ENCODE measurements at places on chromosomes 5 and 9.

DNA sequence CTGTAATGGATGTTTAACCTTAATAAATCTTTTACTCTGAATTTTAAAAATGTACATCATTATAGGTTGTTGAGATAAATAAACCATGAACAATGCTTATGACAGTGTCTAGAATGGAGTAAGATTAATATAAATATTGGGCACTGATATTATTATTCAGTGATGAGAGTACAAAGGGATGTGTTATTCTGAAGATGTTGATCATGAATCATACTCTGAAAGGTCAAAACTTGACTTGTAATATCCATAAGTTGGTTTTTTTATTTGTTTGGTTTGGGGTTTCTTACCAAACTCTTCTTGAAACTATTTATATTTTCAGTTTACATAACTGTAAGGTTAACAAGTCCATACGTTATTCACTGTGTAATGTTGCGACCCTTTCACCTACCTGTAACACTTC lies 163.2 kb downstream of the MPDZ start:
- peak; percentile 28 for DNase-seq

DNA sequence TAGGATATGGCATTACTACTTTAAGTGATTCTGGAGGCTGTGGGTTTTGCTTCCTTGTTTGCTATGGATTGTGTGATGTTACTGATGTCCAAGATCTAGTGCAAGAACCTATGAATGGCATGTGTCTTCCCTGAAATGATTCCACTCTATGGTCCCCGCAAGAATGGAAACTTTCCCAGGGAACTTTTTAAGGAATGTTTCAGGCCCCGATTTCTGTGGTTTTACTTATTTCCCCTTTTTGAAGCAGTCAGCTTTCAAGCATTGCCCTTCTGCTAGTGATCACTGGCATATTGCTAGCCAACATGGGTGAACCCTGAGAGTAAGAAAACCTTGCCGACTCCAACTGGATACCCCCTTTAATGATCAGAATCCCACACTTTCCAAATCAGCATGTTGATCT lies 26.6 kb upstream of the CD180 start:
- no peak for DNase-seq

DNA sequence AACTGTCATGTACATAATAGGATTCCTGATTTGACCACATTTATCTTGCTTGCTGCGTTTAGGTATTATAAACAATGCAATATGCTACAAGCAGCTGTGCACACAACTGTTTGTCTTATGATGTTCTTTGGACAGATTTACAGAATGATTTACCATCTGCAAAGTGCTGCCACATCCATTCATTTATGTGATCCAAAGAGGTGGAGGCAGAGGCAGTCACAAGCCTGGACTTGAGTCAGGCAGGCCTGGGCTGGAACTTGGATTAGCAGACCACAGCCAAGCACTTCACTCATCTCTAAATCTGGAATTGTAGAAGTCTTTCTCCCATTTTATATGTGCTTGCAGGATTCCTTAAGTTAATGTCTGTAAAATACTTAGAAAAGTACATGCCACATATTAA lies 149.0 kb downstream of the INSYN2B start:
- DNase-seq = no peak

DNA sequence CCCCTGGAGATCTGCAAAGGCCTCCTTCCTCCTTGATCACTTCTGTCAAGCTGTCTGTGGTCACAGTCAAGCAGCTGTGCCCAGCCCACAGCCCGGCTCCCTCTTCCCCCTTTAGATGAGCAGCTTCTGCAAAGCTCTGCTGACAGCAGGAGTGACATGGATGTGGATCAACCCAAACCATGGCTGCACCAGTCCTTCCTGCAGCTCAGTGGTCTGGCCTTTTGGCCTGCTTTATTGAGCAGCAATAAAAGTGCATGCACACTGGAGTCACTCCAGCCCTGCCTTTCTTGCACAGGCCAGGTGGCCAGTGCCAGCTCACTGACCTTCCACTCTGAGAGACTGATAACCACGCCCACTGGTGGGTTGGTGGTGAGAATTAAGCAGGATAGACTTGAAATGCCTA lies 91.3 kb upstream of the OTULINL start:
- no peak for DNase-seq

DNA sequence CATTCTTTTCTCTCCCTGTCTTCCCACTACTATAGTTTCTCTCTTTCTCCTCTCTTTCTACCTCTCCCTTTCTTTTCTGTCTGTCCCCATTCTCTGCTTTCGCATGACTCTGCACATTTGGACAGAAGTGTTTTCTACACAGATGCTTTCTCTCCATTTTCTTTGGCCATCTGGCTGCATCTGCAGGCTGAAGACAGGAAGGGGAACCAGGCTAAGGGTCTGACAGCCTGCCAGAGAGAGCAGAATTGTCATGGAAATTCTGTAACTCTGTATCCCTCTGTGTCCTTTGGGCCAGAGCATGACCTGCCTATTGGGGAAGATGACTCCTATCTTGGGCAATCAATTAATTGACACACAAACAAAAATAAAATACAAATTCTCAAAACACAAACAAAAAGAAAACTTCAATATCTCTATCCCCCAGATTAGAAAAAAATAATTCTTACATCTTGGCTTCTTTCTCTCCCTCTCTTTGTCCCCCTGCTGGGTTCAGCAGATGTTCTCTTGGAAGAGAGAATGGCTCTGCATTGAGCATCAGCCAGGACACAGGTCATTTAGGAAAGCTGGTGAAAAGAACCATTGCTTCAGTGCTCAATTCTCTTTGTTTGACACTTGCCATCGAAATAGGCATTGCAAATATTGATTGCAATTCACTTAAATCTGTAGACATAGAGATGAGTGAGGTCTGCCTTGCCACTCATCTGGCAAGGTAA lies 415.9 kb upstream of the KLF4 start:
- DNase-seq = no peak

- DNase-seq = no peak
Observed at GRCh38 chr5:151587796-151588555, 3.2 kb downstream of the FAT2 start.

DNA sequence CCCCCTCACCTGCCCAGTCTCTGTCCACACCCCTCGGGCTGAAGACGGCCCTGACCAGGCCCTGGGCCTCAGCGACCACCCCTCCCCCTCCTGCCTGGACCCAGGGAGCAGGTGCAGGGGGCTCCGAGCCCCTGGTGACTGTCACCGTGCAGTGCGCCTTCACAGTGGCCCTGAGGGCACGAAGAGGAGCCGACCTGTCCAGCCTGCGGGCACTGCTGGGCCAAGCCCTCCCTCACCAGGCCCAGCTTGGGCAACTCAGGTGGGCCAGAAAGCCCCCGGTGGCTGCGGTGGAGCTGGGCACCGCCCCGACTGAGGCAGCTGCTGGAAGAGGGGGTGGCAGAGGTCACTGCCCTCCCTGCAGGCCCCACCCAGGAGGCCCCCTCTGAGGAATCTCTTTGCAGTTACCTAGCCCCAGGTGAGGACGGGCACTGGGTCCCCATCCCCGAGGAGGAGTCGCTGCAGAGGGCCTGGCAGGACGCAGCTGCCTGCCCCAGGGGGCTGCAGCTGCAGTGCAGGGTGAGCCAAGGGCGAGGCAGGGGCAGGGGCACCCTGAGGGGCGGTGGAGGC lies 7.7 kb downstream of the ENTPD8 start:
- DNase-seq = no peak

DNA sequence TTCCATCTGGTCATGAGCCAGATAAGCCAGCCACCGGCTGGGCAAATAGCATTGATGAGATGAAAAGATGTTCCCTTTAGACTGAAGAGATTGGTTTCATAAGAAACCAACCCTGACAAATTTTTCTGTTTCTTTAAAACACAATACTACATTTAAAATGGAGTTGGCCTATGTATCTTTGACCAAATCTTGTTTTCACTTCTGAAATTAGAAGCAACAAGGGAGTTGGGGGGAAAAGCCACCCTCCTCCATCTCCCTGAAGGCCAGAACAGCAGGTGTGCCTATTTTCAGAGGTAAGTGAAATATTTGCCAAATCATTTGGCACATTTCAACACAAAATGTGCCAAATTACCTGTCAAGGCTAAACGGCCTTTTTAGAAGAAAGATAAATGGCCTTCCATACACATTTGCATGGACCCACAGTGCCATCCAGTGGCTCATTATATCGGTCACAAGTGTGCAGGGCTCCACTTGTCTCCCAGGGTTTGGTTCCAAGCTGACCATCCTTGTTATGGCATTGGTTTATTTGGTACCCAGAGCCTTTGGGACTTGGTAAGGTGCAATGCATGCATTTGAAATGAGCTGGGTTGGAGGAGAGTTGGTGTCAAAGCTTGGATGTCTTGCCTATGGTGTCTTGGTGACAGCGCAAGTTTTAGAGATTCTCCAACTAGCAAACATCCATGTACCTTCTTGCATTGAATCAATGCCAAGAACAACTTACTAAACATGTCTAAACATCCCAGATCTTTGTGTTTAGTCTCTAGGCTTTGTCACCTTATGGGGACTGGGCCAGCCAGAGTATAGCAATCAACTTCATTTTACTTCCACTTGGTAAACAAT lies 372.0 kb upstream of the KIF2A start:
- peak; percentile 62 for DNase-seq

DNA sequence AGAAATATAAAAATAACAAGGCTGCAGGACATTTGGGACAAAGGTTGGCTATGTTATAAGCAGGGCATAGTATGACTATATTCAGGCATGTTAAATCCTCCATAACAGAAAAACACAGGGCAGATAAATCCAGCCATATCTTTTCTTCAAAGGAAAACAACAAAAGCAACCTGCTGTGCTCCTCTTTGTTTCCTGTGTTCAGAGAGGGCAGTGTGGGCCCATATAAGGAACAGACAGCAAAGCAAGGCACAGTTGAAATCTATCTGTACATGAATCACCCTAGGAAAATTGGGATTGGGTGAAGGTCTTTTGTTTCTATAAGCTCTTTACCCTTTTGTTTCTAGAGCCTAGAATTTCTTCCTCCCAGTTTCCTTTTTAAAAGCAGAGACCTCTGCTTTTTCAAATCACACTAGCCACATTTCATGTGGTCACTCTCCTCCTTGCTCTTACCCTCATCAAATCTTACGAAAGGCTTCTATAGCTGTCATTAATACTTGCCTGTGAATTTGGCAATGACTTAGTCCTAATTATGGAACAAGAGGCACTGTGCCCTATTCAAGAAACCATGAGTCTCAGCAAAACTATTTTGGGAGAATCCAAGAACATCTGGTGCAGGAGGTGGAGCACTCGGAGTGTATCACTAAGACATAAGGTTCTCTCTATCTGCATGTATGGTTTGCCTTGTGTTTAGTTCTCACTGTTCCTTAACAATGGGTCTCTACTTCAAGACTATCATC lies 1.8 kb downstream of the GZMA start:
- DNase-seq = no peak

DNA sequence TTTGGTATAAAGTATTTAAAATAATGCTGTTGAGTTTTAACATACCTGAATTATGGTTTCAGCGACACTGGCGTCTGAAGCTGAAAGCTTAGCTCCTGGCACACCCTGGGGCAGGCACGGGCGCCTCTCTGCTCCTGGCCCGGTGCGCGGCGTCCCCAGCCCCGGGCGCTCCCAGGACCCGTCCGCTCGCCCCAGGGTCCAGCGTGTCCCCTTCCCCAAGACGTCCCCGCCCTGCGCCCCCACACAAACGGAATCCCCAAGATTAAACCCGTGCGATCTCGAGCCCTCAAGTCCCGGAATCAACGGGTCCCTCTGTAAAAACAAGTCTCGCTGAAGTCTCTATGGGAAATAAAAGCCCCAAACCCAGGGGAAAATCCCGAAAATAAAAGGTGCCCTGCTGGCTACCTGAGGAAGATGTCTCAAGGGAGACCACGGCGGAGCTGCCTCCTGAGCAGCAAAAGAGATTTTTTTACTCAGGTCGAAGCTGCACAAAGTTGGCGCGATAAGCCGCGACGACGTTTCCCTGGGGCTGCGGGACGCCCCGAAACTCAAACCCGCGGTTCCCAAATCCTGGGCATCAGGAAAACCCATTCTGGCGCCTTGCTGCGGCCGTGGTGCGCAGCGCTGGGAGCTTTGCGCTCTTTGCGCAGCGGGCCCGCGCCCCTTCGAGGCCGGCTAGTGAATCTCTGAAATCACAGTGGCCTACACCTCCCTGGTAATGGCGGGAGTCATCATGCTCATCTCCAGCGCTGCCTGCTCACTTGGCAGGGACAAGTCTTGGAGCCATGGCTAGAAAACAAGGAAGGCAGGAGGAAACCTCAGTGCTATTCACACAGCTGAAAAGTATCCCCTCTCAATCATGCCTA lies 6.3 kb upstream of the IFNA8 start:
- no peak for DNase-seq

DNA sequence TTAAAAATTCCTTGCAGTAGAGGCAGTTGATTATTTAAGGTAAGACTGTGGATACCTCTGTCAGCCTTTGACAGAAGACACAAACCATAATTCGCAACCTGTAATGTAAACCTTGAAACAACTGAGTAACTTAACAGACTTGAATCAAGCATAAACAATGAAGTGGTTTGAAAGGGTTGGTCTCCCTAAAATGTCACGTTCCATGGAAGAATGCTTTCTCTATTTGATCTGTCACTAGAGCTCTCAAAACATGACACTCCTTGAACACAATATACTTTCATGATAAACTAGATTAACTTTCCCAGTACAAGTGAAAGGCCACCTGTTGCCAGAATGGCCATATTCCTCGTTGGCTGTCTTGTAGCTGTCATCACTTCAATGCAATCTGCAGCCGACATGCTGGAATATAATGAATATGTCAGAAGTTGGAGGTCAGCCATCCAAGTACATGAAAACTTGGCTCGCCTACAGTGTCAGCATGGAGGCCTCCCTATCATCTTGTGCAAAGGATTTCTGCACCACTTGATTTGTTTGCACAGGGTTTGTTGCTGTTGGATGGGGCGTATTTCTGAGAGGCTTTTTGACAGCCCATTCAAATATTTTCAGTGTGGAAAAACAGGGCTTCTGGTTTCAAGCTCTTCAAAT lies 228.0 kb downstream of the TLE4 start:
- peak; percentile 59 for DNase-seq

- DNase-seq = no peak
Observed at GRCh38 chr5:98742396-98743073, 30.9 kb upstream of the RGMB start.

DNA sequence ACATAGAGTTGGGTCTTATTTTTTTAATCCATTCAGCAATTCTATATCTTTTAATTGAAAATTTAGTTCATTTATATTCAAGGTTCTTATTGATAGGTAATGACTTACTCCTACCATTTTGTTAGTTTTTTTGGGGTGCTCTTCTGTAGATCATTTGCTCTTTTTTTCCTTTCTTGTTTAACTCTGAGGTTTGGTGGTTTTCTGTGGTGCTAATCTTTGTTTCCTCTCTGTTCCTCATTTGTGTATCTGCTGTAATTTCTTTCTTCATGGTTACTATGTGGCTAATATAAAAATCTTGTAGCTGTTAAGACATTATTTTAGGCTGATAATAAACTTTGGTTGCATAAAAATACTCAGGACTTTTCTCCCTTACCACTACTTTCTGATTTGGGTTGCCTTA lies 181.6 kb upstream of the DMRTA1 start:
- DNase-seq = no peak

- peak; percentile 25 for DNase-seq
Observed at GRCh38 chr9:90331826-90332575, 310.6 kb downstream of the DIRAS2 start.

DNA sequence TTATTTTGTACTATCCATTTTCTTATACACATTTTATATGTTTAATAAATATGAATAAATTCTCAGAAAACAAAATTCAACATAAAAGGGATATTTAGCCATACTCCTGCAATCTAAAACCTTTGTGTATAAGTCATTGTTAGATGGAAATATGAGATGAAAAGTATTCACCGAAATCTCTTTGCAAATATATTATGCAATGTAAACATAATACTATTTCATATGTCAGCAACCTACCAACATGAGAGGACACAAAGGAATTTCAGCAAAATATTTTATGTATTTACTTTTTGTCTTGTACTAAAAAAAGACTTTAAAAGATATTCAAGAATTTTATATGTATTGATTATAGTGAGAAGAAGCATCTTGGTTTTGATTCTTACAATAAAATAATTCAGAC lies 1623.4 kb downstream of the EFNA5 start:
- no peak for DNase-seq
